ENCODE measurements at places on chromosomes 2 and 18.

DNA sequence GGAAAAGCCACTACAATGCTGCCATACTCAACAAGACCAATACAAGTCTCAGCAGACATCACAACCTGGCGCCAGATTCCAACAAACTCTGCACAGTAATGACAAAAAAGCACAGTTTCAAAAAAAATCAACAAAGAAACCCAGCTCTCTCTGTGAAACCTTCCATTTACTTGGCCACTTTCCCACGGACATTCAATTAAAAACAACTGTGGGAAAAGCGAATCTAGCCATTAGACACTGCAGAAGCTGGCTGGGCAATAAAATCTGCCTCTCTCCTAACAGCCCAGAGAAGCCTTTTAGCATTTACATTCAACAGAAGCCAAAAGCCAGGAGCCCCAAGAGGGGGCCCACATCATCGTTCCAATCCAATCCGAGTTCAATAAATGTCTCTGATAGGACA is 128.9 kb downstream of the HDAC4 start:
- DNase-seq, result no peak

GRCh38 chr18:76697441-76697901 is 124.9 kb upstream of the ZNF236 start:
- no peak for DNase-seq

- DNase-seq, result no peak
Observed at GRCh38 chr2:4412637-4413187, 709.3 kb downstream of the DCDC2C start.

DNA sequence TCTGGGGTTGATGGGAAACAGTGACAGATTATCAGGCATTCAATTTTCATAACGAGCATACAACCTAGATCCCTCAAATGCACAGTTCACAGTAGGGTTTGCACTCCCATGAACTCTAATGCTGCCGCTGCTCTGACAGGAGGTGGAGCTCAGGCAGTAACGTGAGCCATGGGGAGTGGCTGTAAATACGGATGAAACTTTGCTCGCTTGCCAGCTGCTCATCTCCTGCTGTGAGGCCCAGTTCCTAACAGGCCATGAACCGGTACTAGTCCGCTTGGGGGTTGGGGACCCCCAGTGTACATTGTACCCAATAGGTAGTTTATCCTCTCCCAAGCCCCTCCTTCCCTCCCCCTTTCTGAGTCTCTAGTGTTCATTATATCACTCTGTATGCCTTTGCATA is 94.6 kb downstream of the PTH2R start:
- DNase-seq, result no peak

DNA sequence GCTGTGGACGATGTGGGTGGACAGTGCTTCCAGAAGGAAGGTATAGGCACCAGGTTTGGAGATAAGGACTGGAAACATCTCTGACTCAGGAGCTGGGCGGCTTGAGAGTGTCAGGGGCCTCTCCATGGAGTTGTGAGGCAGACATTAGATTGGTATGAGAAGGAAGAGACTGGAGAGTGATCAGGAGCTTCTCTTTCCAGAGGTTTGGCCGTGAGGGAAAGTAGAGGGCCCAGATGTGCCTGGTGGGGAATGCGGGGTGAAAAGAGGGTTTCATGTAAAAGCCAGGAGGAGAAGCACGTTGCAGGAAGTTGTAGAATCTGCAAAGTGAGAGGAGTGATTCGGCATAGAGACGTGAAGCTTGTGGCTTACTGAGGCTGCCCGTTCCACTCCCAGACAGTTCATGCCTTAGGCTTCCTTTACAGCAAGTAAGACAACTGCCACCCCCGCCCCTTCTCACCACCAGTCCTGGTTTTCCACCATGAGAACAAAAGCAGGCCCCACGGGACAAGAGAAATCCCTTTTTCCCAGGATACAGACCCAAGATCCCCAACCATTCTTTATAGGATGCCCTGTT is 166.3 kb upstream of the HDAC4 start:
- no peak for DNase-seq

GRCh38 chr18:14933049-14933851 is 185.3 kb downstream of the ANKRD30B start:
- DNase-seq, result no peak

- no peak for DNase-seq
Observed at GRCh38 chr2:15568874-15569273, 7.7 kb upstream of the NBAS start.

DNA sequence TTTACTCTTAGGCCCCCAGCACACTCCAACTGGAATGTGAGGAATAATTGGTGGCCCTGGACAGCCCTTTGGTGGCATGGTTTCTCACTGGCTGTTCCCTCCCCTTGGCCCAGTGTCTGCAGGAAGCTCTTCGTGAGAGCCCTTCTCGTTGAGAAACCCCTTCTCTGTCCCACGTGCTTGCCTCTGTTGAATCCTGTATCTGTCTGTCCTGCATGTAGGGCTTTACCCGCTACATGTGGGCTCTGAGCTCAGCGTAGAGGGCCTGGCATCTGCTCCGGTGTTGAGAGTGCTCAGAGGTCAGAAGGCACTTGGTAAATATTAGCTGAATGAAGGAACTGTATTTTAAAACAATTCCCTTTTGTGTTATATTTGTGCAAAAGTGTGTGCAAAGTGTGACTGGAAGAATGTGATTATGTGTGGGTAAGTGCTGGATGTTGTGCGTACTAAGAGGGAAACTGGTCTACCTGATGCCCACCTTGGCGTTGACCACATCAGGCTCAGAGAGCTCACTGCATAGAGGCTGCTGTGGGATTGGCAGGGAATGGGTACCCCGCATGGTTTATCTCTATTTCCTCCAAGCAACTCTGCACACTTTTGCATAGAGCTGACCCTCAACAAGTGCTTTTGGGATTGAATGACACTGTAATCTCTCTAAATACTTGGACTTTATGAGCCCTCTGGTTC is 40.0 kb downstream of the RNF144A start:
- DNase-seq, result no peak

DNA sequence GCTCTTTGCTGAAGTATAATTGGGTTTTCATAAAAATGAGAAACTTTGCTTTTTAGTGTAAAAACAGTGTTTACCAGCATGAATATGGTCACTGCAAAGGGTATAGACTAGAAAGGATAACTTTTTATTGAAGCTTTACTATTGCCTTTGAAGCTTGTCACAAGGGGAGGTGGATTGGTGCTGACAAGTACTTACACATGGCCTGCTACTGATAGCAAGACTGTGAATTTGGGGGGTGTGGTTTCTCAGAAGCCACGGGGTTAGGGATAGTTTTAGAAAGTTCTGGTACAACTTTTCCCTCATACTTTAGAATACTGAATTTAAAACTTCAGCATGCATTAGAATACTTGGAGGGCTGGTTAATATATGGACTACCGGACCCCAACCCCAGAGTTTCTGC is 294.1 kb downstream of the SOCS6 start:
- no peak for DNase-seq

GRCh38 chr2:70069049-70069448 is 18.2 kb upstream of the PCBP1 start:
- DNase-seq, result no peak

GRCh38 chr2:239939736-239940483 is 85.2 kb downstream of the NDUFA10 start:
- DNase-seq, result no peak

GRCh38 chr2:3108710-3109702 is 268.6 kb downstream of the EIPR1 start:
- DNase-seq, result no peak

DNA sequence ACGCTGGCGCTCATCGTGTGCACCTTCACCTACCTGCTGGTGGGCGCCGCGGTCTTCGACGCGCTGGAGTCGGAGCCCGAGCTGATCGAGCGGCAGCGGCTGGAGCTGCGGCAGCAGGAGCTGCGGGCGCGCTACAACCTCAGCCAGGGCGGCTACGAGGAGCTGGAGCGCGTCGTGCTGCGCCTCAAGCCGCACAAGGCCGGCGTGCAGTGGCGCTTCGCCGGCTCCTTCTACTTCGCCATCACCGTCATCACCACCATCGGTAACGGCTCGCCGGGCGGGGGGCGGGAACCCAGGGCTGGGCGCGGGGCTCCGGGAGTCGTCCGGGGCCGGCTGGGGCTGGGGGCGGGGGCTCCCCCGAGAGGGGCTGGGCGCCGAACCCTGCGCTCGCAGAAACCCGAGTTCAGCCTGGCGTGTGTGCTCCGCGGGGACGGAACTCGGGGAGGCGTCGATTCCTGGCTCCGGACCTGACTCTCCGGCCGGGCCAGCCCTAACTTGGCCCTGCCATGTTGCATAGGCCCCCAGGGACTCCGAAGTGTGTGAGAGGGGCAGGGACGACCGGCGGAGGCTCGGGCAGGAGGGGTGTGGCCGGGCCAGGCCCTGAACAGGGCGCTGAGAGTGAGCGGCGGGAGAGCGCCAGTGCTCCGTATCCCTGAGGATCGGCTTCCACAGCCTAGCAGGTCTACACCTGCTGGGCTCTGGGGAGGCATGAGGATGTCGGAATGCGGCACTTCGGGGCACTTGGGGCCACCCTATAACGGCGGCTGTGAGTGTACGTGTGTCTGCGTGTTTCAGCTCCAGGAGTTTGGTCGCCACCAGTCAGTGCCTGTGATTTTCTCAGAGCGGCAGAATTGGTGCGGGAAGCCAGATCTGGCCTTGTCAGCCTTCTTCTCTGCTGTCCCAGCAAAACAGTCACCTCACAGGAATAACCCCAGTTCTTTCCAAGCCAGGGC is 651 bp downstream of the KCNK3 start:
- DNase-seq, result no peak

- DNase-seq, result no peak
Observed at GRCh38 chr2:226184940-226185615, 614.5 kb downstream of the IRS1 start.

GRCh38 chr2:168641636-168642035 is 160.8 kb upstream of the NOSTRIN start:
- no peak for DNase-seq

DNA sequence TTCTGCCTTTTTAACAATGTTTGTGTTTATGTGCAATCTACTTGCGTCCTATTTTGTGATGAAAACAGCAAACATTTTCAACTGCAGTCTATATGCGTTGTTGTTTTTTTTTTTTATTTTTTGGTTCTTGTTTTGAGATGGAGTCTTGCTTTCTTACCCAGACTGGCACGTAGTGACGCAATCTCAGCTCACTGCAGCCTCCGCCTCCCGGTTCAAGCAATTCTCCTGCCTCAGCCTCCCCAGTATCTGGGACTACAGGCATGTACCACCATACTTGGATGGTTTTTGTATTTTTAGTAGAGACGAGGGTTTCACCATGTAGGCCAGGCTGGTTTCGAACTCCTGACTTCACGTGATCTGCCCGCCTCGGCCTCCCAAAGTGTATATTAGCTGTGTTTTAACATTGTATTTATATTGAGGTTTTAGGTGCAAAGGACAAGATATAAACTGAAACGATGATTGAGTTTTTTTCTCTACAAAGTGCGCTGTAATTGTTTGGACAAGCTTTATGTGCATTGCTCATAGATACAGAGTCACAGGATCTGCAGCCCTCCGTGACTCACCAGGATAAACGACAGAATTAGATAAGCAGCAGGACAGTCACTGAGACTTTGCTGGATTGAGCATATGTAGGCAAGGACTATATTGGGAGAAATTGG is 17.4 kb downstream of the CDH7 start:
- DNase-seq, result no peak

DNA sequence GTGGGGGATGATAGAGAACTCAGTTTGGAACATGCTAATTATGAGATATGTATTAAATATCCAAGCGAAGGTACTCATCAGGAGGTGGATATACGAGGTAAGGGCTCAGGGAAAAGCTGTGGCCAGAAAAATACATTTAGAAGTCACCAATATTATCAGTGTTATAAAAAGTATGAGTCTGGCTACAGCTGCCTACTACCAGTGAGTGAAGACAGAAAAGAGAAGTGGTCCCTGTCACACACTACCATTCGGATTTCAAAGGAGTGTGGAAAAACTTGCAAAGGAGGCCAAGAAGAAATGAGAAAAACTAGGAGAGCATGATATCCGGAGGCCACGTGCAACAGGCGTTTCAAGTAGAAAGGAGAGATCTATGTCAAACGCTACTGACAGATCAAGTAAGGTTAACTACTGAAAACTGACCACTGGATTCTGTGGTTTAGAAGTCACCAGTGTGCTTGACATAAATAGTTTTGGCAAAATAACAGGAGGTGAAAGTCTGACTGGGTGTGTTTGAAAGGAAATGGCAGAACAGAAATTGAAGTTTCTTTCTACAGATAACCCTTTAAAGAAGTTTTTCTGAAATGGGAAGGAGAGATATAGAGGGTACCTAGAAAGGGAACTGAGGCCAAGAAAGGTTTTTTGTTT is 118.7 kb upstream of the DNMT3A start:
- no peak for DNase-seq

DNA sequence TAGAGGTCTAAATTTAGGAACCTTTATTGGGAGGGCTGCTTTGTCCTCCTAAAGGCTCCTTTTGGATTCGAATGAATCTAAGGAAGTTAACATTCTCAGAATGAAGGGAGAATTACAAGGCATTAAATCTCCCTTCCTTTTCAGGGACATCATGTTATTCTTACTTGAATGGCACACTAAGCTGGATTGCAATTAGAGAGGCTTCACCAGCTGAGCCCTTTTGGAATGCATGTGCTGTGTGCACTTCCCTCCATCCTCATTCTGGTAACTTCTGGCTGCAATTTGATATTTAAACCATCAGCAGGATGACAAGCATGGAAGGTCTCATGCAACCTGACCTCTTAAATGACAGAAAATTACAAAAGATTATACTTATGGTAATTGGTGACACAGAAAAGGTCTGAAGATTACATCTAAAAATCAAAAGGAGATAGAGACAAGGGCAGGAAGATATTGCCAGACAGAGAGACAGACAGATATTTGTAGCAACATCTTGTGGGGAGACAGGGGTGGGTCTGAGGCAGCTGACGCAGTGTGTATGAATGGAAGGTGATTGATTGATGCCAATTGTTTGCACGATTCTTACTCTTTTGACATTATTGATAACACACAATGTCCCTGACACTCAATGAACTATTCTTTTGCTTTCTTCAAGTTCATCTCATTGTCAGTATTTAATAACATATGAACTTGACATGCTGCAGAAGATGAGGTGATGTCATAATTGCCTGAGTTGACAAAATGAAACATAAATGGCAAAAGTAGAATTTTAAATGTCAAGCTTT is 570.8 kb upstream of the GYPC start:
- no peak for DNase-seq

GRCh38 chr2:10983711-10984110 is 72.0 kb downstream of the KCNF1 start:
- no peak for DNase-seq

GRCh38 chr2:26640331-26640745 is 828 bp downstream of the CIB4 start:
- DNase-seq, result no peak

- DNase-seq, result no peak
Observed at GRCh38 chr18:6920099-6920955, 190.8 kb downstream of the ARHGAP28 start.

GRCh38 chr2:102932501-102932900 is 170.7 kb downstream of the TMEM182 start:
- no peak for DNase-seq

- DNase-seq, result no peak
Observed at GRCh38 chr2:126787289-126787688, 111.4 kb upstream of the TEX51 start.

DNA sequence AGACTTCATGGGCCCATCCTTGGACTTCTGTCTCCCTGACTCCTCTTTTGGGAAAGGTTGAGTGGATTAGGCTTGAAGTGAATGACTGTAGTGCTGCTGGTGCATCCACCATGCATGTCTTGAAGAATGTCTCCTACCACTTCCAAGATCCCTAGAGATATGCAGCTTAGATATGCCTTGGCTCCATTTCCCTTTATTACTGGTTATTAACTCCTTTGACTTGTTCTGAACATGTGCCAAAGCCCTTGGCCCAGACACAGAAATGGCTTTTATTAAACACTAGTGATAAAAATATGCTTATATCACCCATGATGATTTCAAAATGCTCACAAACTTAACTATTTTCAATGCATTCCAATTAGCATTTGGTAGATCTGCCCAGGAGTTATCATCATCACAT is 90.0 kb upstream of the SLC14A2 start:
- no peak for DNase-seq

GRCh38 chr2:176173567-176174381 is 14.7 kb upstream of the HOXD1 start:
- no peak for DNase-seq

All from stimulated activated CD8-positive, alpha-beta memory T cell treated with anti-CD3 and anti-CD28 coated beads, Interleukin-15, amount 100 ng/mL, for 24 hours (primary cell).